Stimulated activated CD8-positive, alpha-beta memory T cell treated with anti-CD3 and anti-CD28 coated beads, Interleukin-15, amount 100 ng/mL, for 4 hours (primary cell): ENCODE measurements at places on chromosomes 6 and 20.
A peak's percentile ranks its signal among the peaks of the same experiment; 100 is the strongest.

DNA sequence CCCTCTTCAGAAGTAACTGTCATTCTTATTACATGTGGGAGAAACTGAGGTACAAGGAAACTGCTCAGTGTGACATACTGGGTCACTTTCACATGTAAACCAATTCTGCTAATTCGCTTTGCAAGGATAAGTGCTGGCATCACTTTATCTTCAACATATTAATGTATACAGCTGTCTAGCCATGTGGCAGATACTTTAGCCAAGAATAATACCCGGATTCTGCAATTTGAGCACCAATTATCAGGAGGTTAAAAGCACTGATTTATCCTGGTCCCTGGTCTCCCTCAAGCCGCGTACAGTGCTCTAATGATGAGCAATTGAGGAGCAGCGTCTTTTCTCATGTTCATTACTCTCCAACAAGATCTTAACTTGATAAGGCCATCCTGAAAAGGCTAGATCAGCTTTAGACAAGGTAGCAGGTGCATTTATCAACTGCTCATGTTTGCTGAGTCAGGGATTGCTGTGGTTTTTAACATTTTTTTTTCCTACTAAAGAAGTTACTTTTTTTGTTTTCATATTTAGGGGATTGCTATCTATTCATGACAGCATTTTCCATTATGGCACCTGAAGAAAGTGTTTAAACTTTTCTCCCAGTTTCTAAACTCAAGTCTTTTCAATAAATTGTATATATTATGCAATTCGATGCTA is 1066.3 kb upstream of the MAP3K7 start:
- DNase-seq, result no peak

- no peak for DNase-seq
These were observed 134.1 kb downstream of the CCDC170 start for GRCh38 chr6:151627689-151628444.

DNA sequence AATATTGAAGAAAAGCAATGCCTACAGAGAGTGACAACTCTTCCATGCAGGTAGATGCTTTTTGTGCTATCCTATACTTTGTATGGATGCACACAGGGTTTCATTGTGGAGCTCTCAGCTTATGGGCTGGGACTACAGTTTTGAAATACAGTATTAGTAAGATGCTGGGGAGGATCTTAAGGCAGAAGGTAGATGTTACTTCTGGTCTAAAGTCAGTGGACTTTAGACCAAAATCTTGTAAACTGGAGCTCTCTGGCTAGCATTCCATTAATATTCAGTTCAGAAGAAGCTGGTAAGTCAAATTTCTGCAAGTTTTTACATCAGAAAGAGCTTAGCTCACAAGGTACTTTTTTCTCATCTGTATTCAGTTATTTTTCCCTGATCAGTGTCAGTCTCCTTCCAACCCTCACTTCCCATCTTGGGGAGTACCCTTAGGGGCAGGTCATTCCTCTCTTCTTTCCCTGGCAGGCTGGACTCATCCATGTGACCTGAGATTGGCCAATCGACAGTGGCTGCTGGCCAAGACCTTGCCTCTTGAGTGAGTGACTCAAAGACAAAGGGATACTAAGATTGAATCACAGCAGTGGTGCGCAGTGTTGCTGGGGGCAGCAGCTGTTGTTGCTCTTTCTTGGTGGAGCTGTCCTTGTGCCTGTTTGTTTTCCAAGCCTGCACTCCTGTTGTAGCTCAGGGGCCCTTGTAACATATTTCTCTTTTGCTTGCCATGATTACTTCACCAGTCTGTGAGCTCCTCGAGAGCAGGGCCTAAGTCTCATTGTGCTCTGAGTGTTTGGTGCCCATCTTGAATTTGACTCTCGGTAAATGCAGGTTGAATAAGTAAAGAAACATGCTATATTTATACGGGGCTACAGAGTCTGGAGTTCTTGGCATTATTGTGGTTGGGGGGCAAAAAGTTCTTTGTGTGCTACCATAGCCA is 2.8 kb upstream of the PHF20 start:
- no peak for DNase-seq

GRCh38 chr6:15513801-15514711 is 148.8 kb downstream of the DTNBP1 start:
- DNase-seq, result no peak

DNA sequence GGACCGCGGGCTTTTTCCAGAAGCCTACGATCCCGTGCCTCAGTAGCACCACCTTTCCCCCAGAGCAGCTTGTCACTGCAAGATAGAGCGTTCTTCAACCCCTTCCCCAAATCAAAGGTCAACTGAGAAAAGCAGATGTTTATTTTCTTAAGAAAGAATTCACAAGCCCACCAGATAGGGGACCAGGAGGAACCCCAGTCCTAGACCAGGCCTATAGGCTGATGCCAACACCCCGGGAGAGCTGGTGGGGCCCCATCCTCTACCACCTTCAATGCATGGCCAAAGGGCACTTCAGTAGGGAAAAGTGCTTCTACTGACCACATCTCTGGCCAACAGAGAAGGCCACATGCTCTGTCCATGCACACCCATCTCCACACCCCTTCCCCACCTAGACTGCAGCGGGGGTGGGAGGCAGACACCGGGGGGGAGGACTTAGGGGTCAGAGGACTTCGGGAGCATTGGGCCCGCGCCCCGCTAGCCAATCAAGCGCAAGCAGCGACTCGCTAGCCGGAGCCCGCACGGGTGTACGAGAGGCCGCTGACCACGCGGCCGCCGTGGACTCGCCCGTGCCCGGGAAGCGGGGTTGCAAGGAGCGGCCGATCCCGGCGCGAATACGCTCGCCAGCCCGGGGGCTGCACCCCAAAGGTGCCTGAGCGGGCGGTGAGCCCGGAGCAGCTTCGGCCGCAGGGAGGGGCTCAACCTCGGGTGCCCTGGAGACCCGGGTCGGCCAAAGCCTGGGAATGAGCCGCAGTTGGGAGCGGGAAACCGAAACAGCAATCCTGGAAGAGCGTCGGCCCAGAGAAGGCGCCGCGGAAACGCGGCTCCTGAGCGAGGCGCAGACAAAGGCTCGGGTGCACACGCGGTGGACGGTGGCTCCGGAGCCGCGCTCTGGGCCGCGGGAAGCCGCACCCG is 2.8 kb downstream of the PDE10A start:
- no peak for DNase-seq

- no peak for DNase-seq
These were observed 23.8 kb upstream of the LAMP5 start for GRCh38 chr20:9490631-9491030.

DNA sequence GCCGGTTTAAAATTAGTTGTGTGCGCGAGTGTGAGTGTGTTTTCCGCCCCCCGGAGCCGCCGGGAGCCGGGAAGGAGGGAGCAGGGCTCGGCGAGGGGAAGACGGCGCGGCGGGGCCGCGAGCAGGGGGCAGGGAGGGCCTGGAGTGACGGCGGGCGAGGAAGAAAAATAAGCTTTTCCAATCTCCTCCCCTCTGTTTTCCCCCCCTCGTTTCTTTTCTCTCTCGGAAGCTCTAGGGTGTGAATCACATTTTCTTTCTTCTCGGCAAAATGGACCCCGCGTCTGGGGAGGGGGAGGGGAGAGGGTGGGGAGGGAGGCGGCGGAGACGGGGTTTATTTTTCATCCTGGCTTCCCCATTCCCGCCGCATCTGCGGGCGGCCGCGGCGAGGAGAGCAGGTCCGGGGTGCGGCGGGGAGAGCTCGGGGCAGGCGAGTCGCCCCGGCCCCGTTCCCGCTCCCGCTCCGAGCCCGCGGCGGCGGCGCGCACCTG is 881 bp downstream of the BICRAL start:
- DNase-seq, result peak; percentile 49

DNA sequence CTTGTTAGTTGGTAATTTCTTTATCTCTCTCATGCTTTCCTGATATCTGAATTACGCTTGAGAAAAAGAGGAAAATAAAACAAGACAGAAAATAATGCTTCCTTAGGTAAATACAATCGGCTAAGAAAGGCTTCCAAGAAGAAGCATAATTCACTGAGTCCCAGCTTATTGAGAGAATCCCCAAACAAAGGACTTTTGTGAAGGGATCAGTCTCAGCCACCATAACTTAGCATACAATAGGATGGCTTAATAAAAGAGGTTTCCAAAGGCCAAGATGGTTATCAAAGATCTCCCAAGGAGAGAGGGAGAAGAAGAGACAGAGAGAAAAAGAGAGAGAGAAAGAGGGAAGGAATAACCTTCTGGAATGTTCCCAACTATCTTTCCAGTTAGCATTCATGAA is 46.0 kb upstream of the SALL4 start:
- DNase-seq, result no peak
